Activated CD4-positive, alpha-beta T cell treated with anti-CD3 and anti-CD28 coated beads for 4 hours (primary cell): ENCODE measurements at places on chromosomes 7 and 10.

DNA sequence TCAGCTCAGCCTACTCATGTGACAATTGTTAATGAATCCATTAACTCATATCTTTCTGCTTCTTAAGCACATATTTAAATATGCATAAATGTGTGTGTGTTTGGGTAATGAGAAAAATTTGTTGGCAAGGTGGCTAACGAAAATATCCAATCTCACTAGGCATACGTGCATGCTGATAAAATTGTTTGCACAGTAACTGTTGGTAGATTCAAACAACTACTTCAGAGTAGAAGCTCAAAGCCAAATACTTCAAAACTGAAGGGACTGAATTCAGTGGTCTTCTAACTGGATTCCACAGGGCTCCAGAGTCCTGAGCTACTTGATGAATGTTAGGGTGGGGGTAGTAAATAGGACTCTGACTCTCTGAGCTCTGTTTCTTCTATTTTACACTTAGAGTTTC lies 757.0 kb downstream of the GRM8 start:
- DNase-seq = no peak

GRCh38 chr7:115782696-115783490 lies 247.7 kb downstream of the TFEC start:
- no peak for DNase-seq

- no peak for DNase-seq
Measured at GRCh38 chr10:79437111-79437814, 8.2 kb downstream of the ZCCHC24 start.

DNA sequence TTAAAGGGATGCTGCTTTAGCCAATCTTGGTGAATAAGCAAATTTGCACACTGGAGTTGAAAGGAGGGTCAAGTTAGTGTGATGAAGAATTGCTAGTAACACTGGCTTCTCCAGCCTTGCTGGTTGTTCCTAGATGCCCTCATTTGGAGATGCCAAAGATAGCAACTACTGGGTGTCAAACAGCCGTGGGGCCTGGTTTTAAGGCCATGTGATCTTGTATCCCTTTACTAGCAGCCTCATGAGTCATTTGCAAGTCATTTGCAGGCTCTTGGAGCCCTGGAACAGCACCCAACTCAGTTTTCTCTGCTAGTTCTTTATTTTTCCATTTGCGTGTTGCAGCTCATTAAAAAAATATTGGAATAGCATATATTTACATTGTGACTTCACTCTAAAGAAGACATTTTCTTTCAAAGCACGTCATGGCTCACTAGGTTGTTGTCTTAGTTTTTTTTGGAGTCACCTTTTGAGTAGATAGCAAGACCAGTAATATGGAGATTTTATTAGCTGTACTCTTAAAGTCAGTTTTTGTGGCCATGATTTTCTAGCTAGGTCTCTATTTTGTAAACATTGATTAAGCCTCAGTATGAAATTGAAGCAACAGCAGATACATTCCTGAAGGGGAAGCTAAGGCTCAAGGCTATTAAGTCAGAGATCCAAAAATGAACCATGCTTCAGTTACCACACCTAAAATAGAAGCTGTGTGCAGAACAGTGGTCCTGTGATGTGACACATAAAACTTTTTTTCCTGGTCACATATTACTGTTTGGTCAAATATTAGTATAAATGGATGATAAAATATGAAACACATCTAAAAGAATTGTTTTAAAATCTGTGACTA lies 1.3 kb downstream of the LSMEM1 start:
- no peak for DNase-seq

GRCh38 chr7:144780071-144780608 lies 55.7 kb downstream of the TPK1 start:
- no peak for DNase-seq

DNA sequence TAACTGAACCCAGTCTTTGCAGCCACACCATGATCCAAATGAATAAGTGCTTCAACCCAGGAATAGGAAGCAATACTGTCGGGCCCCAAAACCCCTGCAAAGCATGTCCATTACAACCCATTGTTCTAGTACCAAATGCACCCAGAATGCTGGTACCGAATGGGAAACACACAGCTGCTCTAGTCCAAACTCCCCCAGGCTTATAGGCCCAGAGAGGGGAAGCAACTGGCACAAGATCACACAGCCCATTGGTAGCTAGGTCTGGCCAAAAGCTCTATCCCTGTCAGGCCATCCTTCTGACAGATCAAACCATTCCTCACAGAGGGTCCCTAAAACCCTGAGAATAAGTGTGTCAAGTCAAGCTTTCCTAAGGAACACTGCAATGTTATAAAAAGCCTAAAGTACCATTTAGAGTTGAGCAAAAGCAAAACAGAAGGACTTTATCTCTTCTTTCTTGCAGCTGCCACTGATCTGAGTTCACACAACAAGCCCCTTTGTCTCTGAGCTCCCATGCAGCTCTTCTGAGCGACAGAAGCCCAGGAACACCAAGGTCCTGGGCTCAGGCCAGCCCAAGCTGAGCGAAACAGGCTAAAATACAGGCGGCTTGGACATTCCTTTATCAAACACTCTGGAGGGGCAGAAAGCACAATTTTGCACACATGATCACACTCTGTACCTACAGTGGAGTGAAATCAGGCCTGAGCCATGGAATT lies 116.7 kb downstream of the SGMS1 start:
- DNase-seq = no peak
